Esophagus squamous epithelium (tissue), 5 donors: ENCODE measurements at places on chromosomes 11 and 22.

DNA sequence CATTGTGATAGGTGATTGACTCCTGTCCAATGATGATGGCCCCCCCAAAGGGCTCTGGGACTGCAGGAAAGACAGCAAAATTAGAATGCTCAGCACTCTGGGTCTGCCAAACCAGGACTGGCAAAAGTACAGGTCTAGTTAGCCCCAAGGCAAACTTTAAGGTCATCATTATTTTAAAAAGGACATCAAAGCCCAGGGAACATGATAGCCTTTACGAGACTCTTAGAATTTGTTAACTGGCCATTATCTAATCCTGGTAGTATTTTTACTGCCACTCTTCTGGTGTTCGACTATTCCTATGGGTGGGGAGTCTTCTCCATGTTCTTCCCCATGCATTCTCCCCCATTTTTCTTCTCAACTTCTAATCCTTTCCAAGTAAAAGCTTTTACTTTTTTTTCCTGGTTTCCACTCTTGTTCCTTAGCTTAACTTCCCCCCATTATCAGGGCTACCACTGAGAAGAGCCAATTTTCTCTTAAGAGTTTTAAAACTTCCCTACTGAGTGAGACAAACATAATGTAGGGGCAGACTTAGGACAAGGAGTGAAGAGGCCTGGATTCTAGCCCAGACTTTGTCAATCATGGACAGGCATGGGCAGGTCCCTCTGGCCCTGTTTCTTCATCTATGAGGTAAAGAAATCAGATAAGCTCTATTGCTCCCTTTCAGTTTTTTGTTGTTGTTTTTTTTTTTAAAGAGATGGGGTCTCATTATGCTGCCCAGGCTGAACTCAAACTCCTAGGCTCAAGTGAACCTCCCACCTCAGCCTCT is 7.1 kb downstream of the DDB1 start:
- no peak for DNase-seq

GRCh38 chr11:133817449-133817848 is 27.9 kb downstream of the SPATA19 start:
- DNase-seq, result no peak

- DNase-seq, result no peak
Measured at GRCh38 chr11:28836285-28837081, 728.3 kb downstream of the METTL15 start.

DNA sequence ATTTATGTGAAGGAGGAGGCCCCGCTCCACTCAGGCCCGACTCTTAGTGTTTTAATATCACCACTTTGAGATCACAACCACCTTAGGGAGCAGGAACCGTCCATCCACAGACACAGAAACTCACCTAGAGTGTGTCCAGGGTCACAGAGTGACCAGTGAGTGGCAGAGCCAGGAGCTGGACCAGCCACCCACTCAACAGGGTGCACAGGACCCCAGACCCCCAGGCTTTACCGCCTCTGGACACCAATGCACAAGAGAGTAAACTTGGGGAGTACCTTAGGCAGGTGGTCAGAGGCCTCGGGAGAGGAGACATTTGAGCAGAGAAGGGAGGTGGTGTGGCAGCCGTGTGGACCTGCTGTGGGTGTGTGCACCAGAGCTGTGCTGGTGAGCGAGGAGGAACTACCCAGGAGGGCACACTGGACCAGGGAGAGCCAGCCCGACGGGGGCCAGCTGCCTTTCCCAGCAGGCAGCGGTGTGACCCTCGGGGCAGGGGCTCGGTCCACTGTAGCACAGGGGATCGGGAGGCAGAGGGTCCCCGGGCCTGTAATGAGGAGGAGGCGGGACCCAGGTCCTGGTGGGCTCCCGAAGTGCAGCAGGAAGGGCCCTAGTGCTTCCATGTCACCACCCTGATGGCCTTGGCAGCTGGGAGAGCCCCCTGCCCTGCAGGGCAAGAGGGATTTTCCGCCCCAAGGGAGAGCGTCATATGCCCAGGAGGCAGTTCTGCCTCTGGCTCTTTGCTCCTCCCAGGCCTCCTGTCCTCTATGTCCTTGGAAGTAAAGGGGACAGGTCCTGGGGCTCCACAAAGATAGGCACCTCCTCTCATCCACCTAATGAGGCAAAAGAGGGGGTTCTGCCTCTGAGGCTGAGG is 7.5 kb upstream of the NLRP6 start:
- DNase-seq, result no peak

- no peak for DNase-seq
Measured at GRCh38 chr11:116808262-116809175, 14.6 kb downstream of the APOA4 start.

DNA sequence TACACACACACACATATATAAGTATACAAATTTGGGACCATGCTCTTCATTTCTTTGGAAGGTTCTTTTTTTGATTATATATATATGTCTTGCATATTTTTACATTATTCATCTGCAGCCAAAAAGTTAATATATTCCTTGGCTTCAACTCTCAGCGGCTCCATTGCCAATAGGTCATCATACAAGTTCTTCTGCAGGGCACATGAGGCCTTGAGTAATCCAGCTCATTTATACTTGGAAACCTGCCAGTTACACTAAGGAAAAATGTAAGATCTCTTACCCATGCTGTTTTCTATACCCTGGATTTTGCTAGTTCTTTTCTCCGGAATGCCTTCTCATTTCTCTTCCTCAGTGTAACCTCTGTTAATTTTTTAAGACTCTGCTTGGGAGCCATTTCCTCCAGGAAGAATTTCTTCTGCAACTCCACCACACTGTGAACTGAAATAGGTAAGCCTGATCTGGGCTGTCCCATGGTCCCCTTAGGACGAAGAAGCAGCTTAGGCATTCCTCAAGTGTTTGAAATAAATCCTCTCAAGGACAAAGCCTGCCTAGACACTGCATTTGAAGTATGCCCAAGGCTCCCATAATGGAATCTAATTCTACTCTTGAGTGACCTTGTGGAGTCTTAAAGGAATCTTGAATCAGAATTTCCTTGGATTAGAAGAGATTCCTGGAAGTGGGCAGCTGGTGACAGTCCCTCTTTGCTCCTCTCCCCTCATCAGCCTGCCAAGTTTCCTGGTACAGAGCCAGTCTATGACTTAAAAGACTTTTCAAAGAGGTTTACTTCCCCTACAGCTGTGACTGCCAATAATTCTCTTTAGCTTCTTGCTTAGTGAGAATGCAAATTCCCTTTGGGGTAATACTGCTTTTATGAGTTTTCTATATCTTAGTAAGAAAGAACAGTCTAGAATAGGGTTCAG is 182.8 kb downstream of the C11orf87 start:
- no peak for DNase-seq

GRCh38 chr11:128174465-128175291 is 412.7 kb downstream of the ETS1 start:
- DNase-seq, result no peak

DNA sequence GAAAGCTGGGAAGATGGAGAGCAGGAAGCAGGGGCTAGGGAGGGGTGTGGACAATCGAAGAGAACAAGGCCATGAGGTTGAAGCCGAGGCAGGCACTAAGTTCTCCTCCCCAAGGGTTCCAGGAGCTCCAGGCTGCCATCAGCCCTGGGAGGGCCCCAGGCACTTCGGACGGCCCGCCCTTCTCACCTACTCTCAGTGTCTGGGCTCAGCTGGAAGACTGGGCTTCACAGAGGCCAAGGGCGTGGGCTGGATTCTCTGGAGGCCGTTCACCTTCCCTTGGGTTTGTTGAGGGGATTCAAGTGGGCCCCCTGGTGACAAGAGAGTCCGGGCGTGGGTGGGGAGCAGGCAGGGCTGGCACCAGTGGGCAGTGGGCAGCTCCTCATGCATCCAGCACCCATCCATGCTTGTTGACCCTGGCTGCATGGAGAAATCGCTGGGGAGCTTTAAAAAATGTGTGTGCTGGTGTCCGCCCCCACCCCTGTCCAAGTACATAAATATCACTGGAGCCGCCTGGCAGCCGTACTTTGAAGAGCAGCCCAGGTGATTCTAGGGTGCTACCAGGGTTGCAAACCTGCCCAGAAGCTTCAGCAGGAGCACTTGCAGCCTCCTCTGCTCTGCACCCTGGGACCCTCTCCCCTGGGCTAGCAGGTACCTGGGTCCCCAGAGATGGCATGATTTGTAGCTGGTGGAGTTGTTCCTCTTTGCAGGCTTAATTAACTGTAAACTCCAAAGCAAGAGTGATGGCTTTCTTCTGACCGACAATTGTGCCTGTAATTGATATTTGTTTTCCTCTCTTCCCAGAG is 74.3 kb downstream of the RTL6 start:
- no peak for DNase-seq

DNA sequence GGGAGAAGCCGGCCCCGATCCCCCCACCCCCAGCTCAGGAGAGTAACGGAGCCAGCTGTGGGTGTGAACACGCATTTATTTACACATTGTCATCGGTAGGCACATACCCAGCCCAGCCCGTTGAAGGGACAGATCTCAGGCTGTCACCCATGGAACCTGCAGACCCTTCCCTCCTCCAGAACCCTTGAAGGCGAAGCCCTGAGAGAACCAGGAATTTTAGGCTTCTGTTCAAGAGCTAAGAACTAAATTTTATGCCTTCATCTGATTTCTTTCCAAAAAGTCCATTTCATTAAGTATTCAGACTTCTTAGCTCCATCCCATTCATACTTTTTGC is 379 bp upstream of the BRMS1 start:
- DNase-seq, result no peak

DNA sequence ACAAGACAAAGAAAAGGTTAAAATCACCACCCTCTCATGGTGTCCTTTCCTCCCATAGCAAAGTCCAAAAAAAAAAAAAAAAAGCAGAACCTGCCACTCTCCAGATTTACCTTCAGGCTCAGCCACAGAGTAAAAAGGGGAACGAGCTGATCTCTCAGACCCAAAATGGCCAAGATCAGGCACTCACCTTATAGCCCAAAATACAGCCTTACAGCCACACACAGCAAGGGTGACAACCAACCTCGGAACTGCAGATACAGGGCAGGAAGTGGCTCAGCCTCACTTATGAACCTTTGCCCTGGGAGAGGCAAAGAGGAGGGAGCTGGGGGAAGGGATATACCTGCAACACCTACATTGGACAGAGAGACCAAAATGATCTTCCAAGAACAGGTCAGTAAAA is 4.5 kb downstream of the FHIP1B start:
- DNase-seq, result no peak

DNA sequence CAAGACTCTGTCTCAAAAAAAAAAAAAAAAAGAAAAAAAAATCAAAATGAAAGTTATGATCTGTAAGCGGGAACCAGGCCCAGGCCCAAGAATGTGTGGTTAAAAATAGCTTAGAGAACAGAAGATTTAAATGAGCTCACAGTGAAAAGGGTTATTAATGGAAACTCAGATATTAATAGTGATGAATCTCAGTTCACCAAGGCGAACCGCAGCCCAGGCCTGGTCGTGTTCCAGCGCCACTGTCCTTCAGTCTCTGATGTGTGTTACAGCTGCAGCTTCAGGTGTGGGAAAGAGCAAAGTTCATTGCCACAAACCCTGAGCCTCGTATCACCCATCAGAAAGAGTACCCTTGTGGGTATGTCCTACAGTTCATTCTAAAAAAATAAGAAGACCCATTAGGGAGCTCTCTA is 107.1 kb downstream of the GAB2 start:
- no peak for DNase-seq

GRCh38 chr11:15988693-15989231 is 367.6 kb downstream of the SOX6 start:
- DNase-seq, result no peak

DNA sequence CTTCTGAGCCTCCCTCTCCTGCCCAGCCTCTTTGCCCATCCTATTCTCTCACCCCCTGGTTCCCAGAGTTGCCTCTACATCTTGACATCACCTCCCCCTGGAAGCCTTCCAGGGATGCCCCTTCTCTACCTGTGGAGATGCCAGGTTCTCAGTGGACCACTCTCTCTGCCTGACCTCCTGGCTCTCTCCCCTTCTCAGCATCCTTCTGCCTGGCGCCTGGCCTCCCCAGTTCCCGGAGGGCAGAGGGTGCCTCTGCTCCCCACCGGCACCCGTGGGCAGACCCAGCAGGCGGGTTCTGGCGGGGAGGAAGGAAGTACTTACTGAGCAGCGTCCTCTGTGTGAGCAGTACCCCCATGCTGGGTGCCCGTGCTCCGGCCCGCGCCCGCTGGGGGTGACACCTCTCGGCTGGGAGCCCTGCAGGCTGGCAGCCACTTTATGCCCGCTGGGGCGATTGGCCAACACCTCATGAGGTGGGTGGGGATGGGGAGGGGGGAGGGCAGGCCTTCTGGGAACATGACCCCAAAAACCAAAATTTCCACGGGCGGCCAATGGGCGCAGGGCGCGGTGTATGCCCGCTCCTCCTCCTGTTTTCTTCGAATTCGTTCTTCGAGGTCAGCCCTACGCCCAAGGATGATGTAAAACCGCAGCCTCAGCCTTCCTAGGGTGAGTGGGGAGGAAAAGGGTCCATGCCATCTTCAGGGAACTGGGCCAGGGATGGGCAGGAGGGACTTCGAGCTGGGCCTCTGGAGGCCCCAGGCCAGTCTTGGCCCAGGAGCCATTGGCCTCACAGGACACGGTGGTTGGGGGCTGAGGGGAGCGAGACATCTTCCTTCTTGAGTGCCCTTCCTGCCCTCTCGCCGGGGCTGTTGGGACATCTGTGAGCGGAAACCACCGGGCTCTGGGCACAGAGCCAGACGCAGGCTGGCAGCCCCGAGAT is at the start of gene OSM:
TSS of gene OSM (minus strand) at position 407 of the 937 bp plus-strand sequence. CDS start at position 355, 52 bp downstream.
- DNase-seq, result no peak

GRCh38 chr11:86303257-86303656 is 1.2 kb downstream of the HIKESHI start:
- DNase-seq, result no peak
